Esophagus squamous epithelium (tissue), 5 donors: ENCODE measurements at places on chromosomes 12 and 14.

- no peak for DNase-seq
Measured at GRCh38 chr12:13163868-13164635, 32.5 kb upstream of the EMP1 start.

DNA sequence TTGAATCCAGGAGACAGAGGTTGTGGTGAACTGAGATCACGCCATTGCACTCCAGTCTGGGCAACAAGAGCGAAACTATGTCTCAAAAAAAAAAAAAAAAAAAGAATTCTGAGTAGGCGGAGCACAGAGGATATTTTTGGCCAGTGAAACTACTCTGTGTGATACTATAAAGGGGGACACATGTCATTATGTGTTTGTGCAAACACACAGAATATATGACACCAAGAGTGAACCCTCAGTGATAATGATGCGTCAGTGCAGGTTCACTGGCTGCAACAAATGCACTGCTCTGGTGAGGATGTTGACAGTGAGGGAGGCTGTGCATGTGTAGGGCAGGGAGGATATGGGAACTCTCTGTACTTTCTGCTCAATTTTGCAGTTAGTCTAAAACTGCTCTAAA is 24.2 kb downstream of the FBXO21 start:
- DNase-seq, result no peak

GRCh38 chr14:105411017-105411941 is 8.3 kb upstream of the MTA1 start:
- no peak for DNase-seq

GRCh38 chr14:55846826-55847446 is 266.9 kb downstream of the KTN1 start:
- no peak for DNase-seq

GRCh38 chr14:89544636-89545301 is 127.7 kb upstream of the FOXN3 start:
- DNase-seq, result no peak

DNA sequence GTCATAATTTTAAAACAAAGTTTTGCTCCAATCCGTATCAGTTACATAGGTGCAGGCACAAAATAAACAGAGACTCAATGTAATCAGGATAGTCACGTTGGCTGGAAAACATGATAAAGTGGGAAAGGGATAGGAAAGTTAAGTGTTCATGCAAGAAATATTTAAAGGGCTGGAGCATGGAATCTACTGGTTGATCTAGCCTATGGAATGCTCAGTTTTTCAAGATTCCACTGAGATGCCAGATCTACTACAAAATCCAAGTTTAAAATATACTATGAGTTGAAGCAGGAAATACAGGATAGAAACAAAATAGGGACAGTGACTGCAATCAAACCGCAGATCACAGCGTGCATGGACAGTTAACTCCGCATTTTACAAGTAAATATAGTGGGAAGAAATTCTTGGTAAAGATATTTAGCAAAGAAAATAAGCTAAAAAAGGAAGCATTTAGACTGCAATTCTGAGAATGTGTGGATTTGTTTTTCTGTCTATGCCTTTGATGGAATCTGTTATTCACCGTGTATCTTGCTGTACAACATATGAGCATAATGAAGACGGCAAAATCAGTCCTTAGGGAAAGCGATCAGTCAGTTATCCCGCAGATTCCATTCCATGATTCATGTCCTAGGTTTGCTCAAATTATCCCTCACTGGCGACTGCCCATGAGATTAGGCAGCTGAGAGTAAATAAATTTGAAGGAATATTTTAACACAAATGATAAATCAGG is 1044.3 kb downstream of the FLRT2 start:
- no peak for DNase-seq

- no peak for DNase-seq
Measured at GRCh38 chr12:29447285-29447975, 50.1 kb downstream of the OVCH1 start.

- no peak for DNase-seq
Measured at GRCh38 chr14:100873096-100873482, 30.4 kb downstream of the RTL1 start.

DNA sequence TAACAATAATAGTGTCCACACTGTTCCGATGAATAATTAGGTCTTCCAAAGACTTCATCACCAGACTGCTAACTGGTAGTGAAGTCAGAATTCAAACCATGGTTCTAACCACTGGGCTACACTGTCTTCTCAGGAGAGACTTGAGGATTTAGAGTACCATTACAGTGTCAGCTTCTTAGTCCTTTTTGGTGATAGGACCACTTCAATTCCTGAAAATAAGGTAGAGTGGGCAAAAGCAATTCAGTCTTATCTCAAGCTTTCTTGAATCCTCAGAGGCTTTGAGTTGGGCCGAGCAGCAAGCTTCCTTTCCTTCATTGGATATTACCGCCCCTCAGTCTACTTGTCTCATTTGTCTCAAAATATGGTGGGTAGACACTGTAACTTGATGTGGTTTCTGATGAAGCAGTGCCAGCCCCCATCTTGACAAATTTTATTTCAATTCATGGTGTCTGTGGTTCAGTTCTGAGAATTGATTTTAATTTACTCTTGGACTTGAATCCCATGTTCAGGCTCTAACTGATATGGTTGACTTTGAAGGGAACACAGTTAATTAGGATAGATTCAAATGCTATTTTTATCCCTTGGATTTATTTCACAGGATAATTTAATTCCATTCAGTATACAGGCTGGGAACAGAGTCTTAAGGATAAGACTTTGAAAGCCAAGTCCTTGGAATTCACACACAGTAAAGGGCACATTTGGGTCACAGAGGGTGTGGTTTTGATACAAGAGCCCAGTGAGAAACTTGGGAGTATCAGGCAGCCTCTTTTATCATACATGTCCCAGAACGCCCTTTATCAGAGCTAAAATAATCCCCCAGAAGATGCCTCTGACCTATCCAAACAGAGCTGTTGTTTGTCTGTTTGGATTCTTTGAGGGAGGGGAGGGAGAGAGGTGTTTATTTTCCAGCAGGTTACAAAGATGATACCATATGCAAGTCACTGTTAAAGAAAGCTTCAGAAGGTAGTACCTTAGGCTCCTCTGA is 167.3 kb downstream of the PRKCH start:
- no peak for DNase-seq

GRCh38 chr14:98466807-98467206 is 805.2 kb downstream of the BCL11B start:
- no peak for DNase-seq

- no peak for DNase-seq
Measured at GRCh38 chr12:75805905-75806304, 225.7 kb downstream of the PHLDA1 start.

GRCh38 chr14:74506411-74506851 is 12.9 kb downstream of the ISCA2 start:
- no peak for DNase-seq

DNA sequence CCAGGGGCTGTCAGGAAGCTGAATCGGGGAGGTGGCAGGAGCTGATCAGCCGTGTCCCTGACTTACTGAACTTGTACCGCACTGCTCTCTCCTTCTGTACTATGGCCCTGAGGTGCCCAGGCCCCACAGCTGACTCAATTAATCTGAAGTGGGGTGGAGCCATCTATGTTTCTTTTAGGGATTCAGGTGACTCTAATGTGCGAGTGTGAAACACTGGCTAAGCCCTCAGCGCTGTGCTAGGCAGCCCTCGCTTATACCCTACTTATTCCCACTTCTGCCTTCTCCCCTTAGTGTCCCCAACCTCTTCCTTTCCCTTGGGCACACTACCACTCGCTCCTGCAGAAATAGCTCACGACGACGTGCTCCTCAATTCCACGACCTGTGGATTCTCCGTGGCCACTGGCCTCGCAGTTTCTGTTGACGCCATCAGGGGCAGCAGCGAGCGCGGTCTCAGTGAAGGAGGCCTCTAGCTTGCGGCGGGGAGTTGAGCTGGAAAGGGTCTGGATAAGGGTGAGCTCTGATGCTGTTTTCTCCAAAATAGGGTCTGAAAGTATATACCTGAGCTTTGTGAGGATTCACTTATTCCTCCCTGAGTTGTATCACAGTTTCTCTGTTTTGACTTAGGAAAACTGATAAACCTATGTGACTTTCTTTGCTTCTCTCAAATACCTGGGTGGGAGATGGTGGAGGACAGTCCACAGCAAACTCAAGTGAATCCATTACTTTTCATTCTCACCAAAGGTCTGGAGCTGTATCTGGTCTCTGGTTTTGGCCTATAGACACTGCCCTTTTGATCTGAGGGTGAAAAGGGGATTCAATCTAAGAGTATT is 167.6 kb downstream of the SLC41A2 start:
- no peak for DNase-seq

GRCh38 chr12:25458047-25458552 is 95.0 kb downstream of the LMNTD1 start:
- no peak for DNase-seq

DNA sequence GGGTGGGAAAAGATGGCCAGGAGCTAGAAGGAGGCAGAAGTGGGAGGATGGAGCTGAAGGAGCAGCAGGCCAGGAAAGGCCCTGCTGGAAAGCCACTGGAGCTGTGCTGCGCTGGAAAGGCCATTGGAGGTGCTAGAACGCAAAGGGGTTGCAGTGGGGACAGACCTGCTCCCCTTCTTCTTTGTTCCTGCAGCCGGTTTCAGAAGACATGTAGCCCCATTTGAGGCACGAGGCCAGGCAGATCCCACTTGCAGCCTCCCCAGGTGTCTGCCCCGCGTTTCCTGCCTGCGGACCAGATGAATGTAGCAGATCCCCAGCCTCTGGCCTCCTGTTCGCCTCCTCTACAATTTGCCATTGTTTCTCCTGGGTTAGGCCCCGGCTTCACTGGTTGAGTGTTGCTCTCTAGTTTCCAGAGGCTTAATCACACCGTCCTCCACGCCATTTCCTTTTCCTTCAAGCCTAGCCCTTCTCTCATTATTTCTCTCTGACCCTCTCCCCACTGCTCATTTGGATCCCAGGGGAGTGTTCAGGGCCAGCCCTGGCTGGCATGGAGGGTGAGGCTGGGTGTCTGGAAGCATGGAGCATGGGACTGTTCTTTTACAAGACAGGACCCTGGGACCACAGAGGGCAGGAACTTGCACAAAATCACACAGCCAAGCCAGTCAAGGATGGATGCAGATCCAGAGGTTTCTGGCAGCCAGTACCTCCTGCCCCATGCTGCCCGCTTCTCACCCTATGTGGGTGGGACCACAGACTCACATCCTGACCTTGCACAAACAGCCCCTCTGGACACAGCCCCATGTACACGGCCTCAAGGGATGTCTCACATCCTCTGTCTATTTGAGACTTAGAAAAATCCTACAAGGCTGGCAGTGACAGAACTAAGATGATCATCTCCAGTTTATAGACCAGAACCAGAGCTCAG is 2.3 kb upstream of the GPR162 start:
- DNase-seq, result no peak

- no peak for DNase-seq
Measured at GRCh38 chr12:79531518-79531917, 159.2 kb downstream of the PAWR start.

DNA sequence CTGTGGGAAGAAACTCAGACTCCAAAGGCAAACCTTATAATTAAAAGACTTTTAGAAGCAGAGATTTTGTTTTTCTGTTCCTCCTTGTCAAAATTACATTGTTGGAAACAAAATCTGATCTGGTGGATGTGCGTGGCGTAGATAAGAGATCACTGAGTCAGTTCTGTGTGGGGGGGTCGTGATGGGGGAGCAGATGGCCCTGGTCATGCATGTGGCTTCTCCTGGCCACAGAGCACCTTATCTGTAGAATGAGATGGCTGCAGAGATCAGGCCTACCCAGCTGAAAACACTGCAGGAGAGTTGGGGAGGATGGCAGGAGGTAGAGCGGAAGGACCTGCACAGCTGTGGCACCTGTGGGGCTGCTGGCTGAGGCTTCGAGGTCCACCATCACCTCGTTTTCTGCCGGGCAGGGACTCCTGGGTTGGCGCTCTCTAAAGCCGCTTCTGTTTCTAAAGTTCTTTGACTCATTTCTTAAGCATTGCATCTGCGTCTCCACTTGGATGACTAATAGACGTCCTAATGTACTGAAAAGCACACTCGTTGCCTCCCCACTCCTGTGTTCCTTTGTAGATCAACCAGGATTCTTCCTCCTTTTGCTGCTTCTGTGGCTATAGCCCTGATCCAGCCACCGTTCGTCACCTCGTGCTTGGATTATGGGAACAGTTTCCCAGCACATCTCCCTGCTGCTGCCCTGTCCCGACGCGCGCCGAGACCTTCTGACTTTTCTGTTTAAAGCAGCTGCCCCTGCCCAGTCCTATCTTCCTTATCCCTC is 93.4 kb downstream of the TSPAN9 start:
- DNase-seq, result no peak

DNA sequence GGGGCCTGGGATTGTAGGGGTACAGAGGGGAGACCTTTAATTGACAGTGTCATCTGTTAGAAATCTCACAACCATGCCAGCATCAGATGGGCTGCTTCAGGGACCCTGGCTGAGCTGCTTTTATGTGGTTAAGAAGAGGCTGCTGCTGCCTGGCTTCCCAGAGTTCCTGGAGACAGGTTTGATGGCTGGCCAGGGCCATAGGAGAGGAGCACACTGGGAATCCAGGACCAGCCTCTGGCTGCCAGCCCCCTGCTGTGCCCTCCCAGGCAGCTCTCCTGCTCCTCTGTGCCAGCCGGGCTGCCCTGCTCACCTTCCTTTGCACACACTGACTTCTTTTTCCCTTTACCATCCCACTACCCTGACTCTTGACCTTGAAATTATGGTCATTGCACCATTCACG is 507 bp upstream of the KRT73 start:
- DNase-seq, result no peak

GRCh38 chr12:110780448-110780847 is 37.8 kb upstream of the PPP1CC start:
- DNase-seq, result no peak

- no peak for DNase-seq
Measured at GRCh38 chr14:52882824-52883223, 68.0 kb downstream of the FERMT2 start.

- no peak for DNase-seq
Measured at GRCh38 chr12:90515199-90516175, 439.5 kb downstream of the CCER1 start.

DNA sequence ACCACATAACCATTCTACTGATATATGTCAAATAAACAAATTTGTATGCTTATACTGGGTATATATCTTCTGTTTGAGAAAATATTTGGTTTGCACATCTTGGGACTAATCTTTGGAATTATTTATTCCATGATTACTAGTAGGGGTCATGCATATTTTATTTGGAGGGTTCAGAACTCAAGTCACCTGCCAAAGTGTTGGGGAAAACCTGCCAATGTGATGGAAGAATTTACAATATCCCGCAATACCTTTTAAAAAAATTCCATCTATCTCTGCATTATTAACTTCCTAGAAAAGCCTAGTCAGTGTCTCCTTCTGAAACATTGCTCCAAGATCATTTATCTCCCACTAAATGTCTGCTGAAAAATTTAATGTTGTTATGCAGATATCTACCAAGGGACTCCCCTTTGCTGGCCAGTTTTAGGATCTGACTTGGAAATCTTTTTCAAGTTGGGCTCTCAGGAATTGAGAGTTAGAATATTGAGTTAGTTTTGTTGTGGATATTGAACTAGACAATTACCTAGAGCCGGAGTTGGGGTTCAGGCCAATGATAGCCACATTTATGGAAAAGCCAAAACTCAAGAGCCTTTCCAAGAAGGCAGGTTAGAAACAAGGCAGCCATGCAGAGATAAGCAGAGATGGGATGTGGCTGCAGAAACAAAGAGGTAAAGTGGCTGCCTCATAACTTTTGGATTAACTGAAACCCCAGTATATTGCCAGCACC is 425.2 kb downstream of the ADAMTS20 start:
- DNase-seq, result no peak
